Non-pigmented ciliary epithelial cell (primary cell): ENCODE measurements at places on chromosomes 11 and 22.

GRCh38 chr11:117713538-117713991, 83.5 kb downstream of the DSCAML1 start:
- DNase-seq: no peak

DNA sequence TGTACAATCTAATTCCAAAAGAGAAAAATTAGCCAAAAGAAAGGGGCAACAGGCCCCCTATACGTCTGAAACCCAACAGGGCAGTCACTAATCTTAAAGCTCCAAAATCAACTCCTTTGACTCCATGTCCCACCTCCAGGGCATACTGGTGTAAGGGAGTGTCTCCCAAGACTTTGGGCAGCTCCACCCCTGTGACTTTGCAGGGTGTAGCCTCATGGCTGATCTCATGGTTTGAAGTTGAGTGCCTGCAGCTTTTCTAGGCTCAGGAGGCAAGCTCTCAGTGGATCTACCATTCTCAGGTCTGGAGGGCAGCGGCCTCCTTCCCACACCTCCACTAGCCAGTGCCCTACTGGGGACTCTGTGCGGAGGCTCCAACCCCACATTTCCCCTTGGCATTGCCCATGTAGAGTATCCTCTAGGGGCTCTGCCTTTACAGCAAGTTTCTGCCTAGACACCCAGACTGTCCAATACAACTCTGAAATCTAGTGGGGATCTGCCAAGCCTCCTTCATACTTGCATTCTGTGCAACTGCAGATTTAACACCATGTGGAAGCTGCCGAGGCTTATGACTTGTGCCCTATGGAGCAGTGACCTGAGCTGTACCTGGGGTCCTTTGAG, 94.5 kb downstream of the TRIM29 start:
- no peak for DNase-seq

DNA sequence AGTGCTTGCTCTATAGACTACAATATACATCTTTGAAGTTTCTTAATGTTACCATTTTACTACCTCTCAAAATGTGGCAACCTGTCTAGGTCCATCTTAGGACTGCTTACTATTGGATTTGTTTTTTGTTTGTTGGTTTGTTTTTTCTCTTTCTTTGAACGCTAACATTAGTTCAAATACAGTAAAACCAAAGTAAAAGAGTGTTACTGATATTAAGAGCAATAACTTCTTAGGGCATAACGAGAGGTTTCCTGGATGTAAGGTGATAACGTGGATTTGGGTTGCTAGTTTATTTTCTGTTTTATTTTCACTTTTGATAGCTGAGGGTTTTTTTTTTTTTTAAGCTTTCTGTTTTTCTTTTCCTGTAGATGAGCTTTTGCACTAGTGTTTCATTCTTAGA, 43.6 kb downstream of the TMEM135 start:
- DNase-seq: no peak

- no peak for DNase-seq
Observed at GRCh38 chr11:86593833-86594232, 78.6 kb downstream of the ME3 start.

- DNase-seq: no peak
Observed at GRCh38 chr11:128926437-128927107, 16.1 kb downstream of the TP53AIP1 start.

- no peak for DNase-seq
Observed at GRCh38 chr11:48032721-48033120, 52.4 kb downstream of the PTPRJ start.

DNA sequence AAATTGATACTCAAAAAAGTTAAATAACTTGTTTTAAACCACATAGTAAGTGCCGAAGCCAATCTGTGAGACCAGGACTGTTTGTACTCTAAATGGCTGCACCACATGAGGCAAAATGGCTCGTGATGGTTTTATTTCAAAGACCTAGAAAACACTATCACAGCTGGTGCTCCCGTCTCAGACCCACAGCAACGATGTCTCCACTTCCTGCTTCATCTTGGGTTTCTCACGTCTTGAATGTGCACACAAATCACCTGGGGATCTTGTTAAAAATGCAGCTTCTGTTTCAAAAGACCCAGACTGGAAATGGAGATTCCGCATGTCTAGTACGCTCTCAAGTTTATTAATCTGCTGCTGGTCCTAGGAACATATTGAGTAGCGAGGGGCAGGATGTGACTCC, 1.2 kb downstream of the CD3E start:
- no peak for DNase-seq
